CD4-positive, alpha-beta T cell (primary cell): ENCODE measurements at places on chromosomes 3 and 15.

DNA sequence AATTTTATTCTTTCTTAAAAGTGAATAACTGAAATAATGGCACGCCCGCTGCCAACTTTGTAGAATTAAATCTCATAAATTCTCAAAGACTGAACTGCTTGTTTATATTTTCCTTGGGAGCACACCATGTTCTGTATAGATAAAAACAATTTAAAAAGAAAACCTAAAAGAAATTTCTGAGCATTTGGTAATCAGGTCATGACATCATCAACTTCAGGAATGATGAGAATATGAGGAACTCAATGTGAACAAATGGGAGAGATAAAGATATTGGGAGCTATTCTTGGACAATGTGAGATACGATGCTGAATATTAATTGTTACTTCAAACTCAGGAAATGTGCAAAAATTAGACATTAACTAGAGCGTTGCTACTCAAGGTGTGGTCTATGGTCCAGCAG is 10.0 kb upstream of the VGLL3 start:
- no peak for DNase-seq

DNA sequence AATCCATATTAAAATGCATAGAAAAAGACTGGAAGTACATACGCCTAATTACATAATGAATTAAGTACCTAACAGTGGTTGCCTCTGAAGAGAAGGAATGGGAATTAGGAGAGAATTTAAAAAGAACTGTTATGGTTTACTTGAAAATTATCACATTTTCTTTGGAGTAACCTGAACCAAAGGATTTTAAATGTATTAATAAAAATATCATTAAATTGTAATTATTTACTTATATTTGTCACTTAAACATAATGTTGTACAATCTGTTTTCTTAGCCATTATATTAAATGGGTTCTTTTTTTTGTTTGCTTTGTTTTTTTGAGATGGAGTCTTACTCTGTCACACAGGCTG is 114.2 kb upstream of the SLC7A14 start:
- no peak for DNase-seq

DNA sequence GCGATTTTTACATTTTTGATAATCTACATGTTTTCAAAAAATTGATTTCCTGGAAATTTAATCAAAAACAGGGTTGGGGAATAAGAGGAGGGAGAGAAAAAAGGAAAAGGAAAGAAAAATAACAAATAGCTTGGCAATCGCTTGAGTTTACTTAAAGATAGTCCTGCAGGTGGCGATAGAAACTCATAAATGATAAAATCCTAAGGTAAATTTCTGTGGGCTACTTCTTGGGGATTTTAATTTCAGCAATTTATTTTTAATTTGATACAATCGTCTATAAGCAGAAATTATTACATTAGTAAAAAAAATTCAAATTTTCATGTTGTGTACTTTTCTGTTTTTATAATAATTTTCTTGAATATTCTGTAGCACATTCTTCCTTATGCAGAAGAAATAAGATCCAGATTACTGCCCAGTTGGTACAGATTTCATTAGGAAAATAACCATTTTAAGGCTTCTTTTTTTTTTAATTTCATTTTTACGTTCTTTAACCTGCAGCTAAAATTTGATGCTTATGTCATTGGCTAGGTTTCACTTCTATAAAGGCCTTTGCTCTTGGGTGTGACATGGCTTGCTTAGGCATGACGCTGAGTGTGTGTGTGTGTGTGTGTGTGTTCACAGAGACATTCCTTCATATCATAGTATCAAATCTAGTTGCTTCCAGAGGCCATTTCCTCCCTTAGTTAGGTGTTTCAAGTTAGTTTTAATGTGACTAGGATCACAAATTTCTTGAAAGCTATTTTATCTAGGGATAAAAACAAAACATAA is 181.8 kb downstream of the MCTP2 start:
- peak; percentile 5 for DNase-seq

- no peak for DNase-seq
Measured at GRCh38 chr15:71334873-71335272, 219.6 kb downstream of the THSD4 start.

GRCh38 chr3:10945683-10946287 is 46.8 kb upstream of the SLC6A1 start:
- no peak for DNase-seq

DNA sequence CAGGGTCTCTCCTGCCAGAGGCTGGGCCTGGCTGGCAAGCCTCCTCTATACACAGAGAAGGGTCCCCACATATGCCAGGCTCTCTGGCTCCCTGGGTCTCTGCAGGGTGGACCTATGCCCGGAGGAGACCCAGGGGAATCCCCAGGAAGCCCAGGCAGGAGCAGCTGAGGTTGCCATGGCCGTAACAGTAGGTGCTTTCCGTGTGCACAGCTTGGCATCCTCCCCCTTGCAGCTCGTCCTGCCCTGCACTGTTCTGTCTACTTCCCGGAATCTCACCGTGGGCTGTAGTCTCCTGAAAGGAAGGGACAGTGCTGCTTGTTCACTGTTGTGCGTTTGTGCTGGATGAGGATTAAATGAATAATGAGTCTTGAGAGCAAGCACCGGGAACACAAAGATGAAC is 47.8 kb downstream of the DAPK2 start:
- DNase-seq: no peak

GRCh38 chr15:48993380-48993779 is 29.7 kb upstream of the SHC4 start:
- DNase-seq: no peak

- no peak for DNase-seq
Measured at GRCh38 chr3:15470261-15470660, 42.9 kb downstream of the EAF1 start.

DNA sequence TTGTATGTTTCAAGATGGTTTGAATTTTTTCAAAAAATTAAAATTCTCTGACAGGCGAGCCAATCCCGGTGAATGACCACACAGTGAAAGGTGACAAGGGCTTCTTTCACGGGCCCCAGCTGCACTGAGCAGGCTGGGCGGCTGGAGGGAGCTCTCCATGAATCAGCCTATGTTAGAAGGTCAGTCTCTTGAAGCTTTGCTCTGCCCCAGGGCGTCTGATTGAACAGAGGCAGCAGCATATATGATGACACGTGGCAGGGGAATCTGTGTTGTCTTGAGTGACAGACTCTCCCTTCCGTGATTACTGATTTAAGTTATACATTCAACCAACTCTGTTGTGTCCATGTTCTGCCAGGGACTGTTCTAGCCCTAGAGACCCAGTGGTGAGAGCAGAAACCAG is 51.5 kb downstream of the ISG20 start:
- DNase-seq: no peak

GRCh38 chr3:171970301-171970788 is 69.0 kb upstream of the FNDC3B start:
- DNase-seq: no peak

GRCh38 chr3:104032283-104032682 is 1334.4 kb upstream of the ALCAM start:
- DNase-seq: no peak

- DNase-seq: no peak
Measured at GRCh38 chr3:71258116-71258515, 325.4 kb downstream of the FOXP1 start.

- no peak for DNase-seq
Measured at GRCh38 chr3:55164876-55165275, 237.0 kb upstream of the LRTM1 start.

DNA sequence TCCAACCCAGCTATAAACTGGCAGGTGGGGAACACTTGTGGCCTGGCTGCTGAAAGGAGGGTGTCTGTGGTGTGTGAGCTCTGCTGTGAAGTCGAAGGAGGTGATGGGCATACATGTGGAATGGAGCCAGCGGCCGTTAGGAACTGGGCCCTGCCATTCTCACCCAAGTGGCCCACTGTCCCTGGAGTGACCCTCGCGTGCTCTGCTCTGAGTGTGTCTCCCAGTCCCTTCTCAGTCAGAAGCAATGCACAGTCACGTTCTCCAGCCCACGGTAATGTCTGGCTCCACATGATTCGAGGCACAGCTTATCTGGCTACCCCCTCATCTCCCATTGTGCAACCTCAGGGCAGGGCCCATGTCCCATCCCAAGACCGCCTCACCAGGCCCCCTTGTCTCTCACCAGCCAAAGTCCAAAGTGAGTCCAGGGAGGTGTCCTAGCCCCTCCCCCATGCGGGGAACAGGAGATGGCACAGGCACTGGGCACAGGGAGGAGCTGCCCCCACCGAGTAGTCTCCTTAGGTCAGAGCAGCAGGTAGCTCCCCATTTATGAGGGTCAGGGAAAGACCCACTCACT is 62.9 kb downstream of the ZNF445 start:
- no peak for DNase-seq

- DNase-seq: no peak
Measured at GRCh38 chr3:115388811-115389210, 234.5 kb upstream of the GAP43 start.

GRCh38 chr3:114519415-114519814 is 225.6 kb downstream of the TIGIT start:
- no peak for DNase-seq

DNA sequence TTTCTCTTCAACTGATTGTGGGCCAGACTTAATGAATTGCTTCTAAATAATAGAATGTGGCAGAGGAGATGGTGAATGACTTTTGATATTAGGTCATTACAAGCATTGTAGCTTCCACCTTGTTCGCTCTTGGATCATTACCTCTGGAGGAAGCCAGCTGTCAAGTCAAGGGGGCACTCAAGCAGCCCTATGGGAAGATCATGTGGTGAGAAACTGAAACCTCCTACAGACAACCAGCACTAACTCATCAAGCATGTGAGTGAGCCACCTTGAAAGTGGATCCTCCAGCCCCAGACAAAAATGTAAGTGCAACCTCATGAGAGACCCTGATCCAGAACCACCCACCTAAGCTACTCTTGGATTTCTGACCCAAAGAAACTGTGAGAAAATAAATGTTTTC is 109.8 kb upstream of the TBC1D5 start:
- DNase-seq: no peak

DNA sequence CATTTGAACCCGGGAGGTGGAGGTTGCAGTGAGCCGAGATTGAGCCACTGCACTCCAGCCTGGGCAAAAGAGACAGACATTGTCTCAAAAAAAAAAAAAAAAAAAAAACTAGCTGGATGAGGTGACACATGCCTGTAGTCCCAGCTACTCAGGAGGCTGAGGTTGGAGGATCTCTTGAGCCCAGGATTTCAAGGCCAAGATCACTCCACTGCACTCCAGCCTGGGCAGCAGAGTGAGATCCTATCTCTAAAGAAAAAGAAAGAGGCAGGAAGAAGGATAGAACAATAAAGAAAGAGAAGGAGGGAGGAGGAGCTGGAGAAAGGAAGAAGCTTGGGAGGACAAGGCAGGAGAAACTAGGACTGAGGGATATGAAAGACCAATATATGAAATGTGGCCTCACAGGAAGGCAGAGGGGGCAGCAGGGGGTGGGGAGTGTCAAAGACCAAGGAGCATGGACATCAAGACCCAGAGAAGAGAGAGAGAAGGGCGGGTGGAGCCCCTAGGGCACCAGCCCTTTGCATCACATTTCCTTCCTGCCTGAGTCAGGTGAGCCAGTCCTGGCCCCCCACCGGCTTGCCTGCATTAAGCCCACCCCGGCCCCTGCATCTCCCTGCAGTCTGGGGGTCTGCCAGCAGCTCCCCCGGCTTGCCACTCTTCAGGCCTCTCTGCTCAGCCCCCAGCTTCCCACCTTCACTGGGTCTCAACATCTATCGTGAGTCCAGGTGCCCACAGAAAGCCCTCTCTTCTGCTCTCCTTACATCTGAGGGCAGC is 11.5 kb downstream of the IGDCC3 start:
- DNase-seq: no peak

DNA sequence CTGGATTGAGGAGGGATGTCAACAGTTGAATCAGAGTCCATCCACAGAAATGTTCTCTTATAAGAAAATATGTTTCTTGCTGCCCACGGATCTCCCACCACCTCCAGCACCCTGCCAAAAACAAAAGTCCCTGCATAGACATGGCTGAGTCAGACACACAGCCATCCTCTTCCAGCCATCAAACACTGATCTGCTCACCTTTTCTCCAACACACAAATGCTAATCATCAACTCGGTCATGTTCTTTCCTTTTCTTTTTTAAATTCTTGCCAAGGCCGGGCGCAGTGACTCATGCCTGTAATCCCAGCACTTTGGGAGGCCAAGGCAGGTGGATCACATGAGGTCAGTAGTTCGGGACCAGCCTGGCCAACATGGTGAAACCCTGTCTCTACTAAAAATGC is 110.7 kb upstream of the IL12A start:
- no peak for DNase-seq

DNA sequence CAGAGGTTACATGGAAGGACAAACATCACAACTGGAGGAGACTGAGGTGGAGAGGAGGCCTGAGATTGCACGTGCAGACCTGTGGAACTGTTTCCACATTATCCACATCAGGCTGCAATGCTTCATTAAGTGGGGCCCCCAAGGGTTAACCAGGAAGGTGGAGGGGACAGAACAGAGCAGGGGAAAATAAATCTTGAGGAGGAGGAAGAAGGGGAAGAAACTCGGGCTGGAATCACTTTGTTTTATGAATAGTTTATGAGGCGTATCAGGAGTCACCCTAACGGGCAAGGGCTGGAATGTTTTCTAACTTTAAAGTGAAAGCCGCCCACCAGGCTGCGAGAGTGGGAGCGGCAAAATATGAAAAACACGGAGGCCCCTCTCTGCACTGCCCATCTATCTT is 154.9 kb downstream of the WNT5A start:
- no peak for DNase-seq

DNA sequence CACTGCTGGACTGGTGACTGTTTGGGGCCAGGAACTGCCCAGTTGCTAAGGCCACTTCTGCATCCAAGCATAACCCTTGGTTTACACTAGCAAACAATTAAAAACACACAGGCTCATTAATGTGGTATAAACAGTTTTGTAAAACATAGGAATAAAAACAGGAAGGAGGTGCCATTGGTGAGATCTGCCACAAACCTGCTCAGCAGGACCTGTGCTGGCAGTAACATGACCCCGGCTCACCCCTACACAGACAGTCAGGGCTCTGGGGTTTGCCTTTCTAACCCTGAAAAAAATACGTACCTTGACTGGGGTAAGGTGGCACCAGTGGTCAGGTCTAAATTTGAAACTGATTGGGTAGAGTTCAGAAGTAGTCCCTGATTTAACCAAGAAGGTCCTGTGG is 76.2 kb downstream of the ATP1B3 start:
- no peak for DNase-seq
